ENCODE measurements at places on chromosomes 5 and 9. TPM values are rescaled to one million over a fixed set of nuclear protein-coding genes. Genes with fewer than 3 reads are reported as not detected.

Gene PCDHB16
- not detected for total RNA-seq

Gene C1QTNF2
- total RNA-seq, result not detected

Gene MYOT
- not detected for total RNA-seq

Gene KCNV2
- not detected for total RNA-seq

Gene STOML2
- 96.9 TPM for total RNA-seq

Measured in activated CD4-positive, alpha-beta memory T cell treated with anti-CD3 and anti-CD28 coated beads, Interleukin-2, amount 10 ng/mL, durations not matched to agents 7 days and 5 days (primary cell).